ENCODE measurements at places on chromosomes 1 and 21.

- no peak for DNase-seq
Measured at GRCh38 chr21:45632160-45632559, 11.4 kb upstream of the PCBP3 start.

GRCh38 chr1:235111107-235111506 lies 17.5 kb downstream of the TOMM20 start:
- no peak for DNase-seq

GRCh38 chr1:65525266-65526048 lies 105.0 kb downstream of the LEPR start:
- no peak for DNase-seq

DNA sequence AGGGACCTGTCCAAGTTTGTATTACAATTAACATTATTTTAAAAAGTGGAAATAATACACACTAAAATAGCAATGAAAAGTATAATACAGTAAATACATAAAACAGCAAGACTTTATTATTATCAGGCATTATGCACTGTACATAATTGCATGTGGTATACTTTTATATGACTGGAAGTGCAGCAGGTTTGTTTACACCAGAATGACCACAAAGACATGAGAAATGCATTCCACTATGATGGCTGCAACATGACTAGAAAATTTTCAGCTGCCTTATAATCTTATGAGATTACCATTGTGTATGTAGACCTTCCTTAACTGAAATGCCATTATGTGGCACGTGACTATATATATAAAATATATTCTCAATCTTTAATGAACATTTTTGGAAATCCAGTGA lies 1699.6 kb downstream of the KCNT2 start:
- DNase-seq = no peak
